ENCODE measurements at places on chromosomes 1 and 21.

DNA sequence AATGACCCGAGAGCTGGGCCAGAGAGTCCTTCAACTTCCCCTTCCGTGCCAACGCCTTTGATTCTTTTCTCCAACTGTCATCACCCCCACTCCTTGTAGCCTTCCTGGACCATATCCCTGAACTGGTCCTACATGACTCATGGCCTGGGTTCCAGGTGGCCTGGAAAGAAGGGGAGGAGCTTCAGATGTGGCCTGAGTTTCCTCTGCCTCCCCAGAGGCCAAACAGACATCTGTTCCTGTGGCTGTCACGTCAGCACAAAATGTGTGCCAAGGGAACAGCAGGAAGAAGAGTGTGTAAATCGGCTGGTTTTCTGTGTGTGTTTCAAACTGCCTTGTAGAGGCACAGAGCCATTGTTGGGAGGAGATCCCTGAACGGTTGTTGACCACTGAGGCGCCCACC is 24.9 kb upstream of the KIRREL1 start:
- no peak for DNase-seq

GRCh38 chr1:41315146-41315822 is 46.0 kb upstream of the FOXO6 start:
- no peak for DNase-seq

- no peak for DNase-seq
Measured at GRCh38 chr1:161033751-161034150, 5.0 kb downstream of the TSTD1 start.

DNA sequence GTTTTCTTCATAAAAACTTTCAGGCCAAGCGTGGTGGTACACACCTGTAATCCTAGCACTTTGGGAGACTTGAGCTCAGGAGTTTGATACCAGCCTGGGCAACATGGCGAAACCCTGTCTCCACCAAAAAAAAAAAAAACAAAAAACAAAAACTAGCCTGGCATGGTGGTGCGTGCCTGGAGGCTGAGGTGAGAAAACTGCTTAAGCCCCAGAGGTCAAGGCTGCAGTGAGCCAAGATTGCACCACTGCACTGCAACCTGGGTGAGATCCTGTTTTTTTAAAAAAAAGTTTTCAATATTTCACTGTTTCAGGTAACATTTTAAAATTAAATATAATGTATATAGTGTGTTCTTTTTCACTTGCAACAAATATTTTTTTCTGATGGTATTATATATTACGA is 13.5 kb upstream of the B3GALT2 start:
- no peak for DNase-seq

- DNase-seq = no peak
Measured at GRCh38 chr1:94433866-94434265, 15.7 kb downstream of the ABCD3 start.

- DNase-seq = no peak
Measured at GRCh38 chr1:174797398-174797797, 202.3 kb upstream of the CACYBP start.
